ENCODE measurements at places on chromosomes 11 and 22.

DNA sequence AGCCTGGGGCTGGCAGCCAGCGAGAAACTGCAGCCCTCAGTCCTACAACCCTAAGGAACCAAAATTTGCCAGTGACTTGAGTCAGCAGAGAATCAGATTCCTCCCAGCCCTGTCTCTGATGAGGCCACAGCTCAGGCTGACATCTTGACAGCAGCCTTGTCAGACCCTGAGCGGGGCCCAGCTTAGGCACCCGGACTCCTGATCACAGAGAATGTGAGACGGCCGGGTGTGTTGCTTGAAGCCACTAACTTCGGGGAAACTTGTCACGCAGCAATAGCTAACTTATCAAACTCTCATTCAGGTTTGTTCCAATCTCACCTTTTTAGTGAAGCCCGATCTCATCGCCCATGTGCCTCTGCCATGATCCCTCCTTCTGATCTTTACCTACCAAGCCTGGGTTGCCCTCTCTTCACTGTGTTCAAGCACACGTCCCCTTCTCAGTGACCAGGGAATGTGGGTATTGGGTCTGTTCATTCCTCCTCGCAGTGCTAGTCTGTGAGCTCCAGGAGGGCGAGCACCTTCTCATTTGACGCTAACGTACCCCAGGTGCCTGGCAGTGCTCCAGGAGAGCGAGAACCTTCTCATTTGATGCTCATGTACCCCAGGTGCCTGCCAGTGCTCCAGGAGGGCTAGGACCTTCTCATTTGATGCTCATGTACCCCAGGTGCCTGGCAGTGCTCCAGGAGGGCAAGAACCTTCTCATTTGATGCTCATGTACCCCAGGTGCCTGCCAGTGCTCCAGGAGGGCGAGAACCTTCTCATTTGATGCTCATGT, 280.7 kb downstream of the BRD1 start:
- DNase-seq: no peak

- DNase-seq: no peak
Measured at GRCh38 chr11:112777283-112777751, 183.9 kb upstream of the NCAM1 start.

- peak; percentile 63 for DNase-seq
Measured at GRCh38 chr22:30005213-30005857, 74.9 kb upstream of the HORMAD2 start.

GRCh38 chr11:8222820-8223512, 40.7 kb downstream of the LMO1 start:
- no peak for DNase-seq
